ENCODE measurements at places on chromosomes 4 and X.
A peak's percentile ranks its signal among the peaks of the same experiment; 100 is the strongest.

DNA sequence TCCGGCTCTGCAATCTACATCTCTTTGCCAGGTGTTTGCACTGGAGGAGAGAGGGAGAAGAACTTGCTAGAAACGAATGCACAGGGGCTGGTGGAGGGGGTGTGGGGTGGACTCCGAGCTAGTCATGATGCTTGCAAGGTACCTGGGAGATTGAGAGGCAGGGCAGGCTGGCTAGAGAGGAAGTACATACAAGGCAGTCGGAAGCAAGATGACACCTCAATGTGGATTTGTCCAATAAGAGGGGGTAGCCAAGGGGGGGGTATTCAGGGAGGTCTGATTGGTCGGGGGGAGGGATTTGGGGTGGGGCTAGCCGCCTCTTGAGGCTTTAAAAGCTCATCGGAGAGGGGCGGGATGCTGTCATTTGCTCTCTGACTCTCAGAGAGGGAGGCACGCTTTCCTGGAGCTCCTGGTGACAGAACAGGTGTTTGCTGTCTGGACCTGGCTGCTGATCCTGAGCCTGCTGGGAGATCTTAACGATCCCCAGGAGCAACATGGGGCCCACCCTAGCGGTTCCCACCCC lies at the start of gene GPR50:
GPR50 (plus strand) TSS at position 354 of the 520 bp plus-strand sequence; CDS start at position 492, 138 bp downstream.
- no peak for DNase-seq
- H3K4me3 ChIP-seq: no peak within 1 kb of the TSS
- H3K27ac ChIP-seq: no peak within 1 kb of the TSS
- H3K4me1 ChIP-seq: peaks cover 7% of the 10 kb centered on the region
- H3K36me3 ChIP-seq: no peaks in the 10 kb centered on the region
- peaks cover 66% of the 10 kb centered on the region for H3K27me3 ChIP-seq

DNA sequence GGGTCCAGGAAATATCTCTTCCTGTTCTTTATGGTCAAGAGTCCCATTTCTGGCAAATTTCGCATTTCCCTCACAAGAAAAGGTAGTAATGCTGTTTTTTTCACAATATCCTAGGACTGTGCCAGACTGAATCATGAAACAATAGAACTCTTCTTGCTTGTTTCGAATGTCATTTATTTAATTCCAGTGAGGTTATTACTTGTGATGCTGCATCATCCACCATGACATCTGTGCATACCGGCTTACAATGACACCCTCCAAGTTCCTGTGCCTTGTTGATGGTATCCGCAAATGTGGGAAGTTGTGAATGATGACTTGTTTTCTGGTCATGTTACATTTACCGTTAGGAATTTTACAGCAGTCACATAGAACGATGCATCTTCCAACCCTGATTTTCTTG lies 42.9 kb upstream of the SPRY1 start:
- DNase-seq: no peak
- H3K27me3 ChIP-seq: peaks cover 3% of the 10 kb centered on the region
- H3K36me3 ChIP-seq: no peaks in the 10 kb centered on the region
- no peak overlapping the region for H3K27ac ChIP-seq
- H3K4me3 ChIP-seq: no peak overlapping the region

DNA sequence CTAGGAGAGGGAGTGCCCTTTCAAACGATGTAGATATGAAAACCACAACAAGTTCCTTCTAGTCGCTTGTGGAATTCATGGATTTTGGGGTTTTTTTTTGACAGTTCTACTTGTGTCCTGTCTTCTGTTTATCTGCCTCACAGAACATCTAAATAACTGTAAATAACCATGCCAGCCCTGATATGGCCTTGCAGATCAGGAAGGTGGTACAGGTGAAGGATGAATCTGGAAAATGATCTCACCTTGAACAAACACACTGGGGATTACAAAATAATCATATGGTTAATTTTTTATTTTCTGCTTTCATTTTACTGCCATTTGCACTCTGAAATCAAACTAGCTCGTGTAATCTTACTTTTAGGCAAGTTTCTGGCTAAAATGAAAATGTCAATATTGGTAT lies 37.2 kb downstream of the GPR82 start:
- no peak overlapping the region for H3K4me3 ChIP-seq

DNA sequence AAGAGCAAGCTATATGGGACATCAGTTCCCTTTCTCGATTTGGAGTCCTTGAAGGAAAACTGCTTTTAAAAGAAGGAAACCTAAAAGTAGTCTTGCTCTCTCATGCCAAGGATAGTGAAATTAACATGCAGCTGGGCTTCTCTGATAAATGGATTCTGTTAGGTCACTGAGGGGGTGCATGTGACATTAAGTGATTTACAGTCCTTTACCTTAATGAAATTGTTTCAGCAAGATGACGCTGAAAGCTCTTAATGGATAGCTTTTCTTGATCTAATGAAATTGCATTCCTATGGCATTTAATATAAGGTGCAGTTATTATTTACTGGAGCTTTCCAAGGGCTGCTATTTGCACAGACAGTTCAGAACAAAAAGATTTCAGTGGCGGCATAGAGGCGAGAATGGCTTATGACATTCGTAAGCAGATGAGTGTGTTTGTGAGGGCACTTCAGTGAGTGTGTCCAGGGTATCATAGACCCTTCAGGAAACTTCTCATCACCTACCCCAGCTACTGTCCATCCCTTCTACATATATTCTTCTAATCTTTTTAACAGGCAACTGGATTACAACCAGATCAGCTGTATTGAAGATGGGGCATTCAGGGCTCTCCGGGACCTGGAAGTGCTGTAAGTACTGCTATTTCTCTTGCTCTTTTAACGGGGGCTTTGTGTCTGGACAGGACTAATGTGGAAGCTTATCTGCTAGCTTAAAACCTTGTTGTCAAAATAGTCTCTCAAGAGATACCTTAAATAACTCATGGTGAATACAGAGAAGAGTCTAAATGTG lies 219.9 kb upstream of the PACRGL start:
- no peaks in the 10 kb centered on the region for H3K4me1 ChIP-seq
- H3K27ac ChIP-seq: no peak overlapping the region
- H3K4me3 ChIP-seq: no peak overlapping the region
- no peak for DNase-seq
- H3K27me3 ChIP-seq: no peaks in the 10 kb centered on the region

GRCh38 chrX:40130207-40130606 lies 32.4 kb upstream of the BCOR start:
- no peak overlapping the region for H3K27ac ChIP-seq
- H3K36me3 ChIP-seq: peaks cover 2% of the 10 kb centered on the region
- DNase-seq: no peak
- H3K4me3 ChIP-seq: no peak overlapping the region
- H3K4me1 ChIP-seq: peaks cover 8% of the 10 kb centered on the region

- no peak overlapping the region for H3K4me3 ChIP-seq
- no peak for DNase-seq
- H3K27me3 ChIP-seq: no peaks in the 10 kb centered on the region
- no peak overlapping the region for H3K27ac ChIP-seq
- no peaks in the 10 kb centered on the region for H3K4me1 ChIP-seq
Measured at GRCh38 chr4:24967346-24967745, 54.5 kb upstream of the CCDC149 start.

DNA sequence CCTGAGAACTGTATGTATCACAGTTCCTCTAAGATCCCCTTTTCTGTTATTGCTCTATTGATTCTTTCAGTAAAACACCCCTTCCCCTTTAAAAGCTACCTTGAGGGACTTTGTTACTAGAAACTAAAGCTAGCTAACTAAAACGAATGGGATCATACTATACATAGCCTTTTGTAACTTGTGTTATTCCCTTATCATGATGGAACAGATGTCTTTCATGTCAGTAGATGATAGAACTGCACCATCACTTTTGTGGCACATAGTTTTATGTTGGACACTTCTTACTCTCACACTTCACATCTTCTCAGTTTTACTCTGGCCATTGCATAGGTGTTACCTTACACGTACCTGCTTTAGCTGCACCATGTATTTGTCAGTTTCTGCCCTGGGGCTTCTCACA lies 46.6 kb upstream of the PGRMC2 start:
- no peak overlapping the region for H3K4me3 ChIP-seq
- no peak overlapping the region for H3K27ac ChIP-seq
- H3K27me3 ChIP-seq: no peaks in the 10 kb centered on the region
- H3K36me3 ChIP-seq: peaks cover 2% of the 10 kb centered on the region

GRCh38 chrX:30910124-30910860 lies 21.2 kb upstream of the TAB3 start:
- peaks cover 11% of the 10 kb centered on the region for H3K4me1 ChIP-seq
- peak overlapping the region; percentile 75 for H3K27ac ChIP-seq
- H3K4me3 ChIP-seq: no peak overlapping the region
- peak; percentile 61 for DNase-seq
- no peaks in the 10 kb centered on the region for H3K27me3 ChIP-seq

DNA sequence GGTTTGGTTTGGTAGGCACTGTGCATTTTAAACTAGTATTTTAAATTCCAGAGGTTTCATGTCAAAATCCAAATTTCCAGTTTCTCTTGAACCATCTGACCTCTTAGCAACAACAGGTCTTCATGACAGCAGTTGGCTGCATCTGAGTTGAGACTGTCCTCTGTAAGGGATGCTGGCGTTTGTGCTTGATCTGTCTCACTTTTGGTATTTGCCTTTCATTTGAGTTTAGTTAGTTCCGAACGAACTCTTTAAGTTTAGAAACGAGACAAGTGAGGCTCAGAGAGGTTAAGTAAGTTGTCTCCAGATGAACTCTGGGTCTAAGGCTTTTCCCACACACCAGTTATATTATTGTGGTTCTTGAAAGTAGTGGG lies 29.1 kb downstream of the SPARCL1 start:
- H3K27ac ChIP-seq: peak overlapping the region; percentile 73
- H3K36me3 ChIP-seq: no peaks in the 10 kb centered on the region
- H3K27me3 ChIP-seq: no peaks in the 10 kb centered on the region
- no peak for DNase-seq

GRCh38 chrX:17501746-17502145 lies 126.7 kb downstream of the NHS start:
- H3K4me1 ChIP-seq: no peaks in the 10 kb centered on the region
- H3K4me3 ChIP-seq: no peak overlapping the region

DNA sequence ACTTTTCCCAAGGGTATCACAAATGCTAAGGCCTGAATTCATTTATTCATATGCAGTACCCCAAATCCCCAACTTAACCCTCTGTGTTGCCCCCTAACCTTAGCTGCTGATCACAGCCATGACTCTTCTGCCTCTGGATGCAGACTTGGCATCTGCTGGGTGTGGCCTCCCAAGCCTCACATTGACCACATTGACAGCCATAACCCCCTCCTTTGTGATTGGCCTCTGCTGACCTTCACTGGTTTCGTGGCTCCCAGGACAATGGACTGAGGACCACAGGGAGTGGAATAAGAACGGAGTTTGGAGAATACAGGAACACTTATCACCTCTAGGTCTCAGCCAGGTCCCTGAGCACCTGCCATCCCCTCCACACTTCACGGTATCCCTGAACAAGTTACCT lies 123.6 kb upstream of the CPEB2 start:
- no peak for DNase-seq
- H3K4me3 ChIP-seq: no peak overlapping the region
- H3K27me3 ChIP-seq: peaks cover 2% of the 10 kb centered on the region
- no peaks in the 10 kb centered on the region for H3K36me3 ChIP-seq
- H3K27ac ChIP-seq: no peak overlapping the region
